GM19239 (cell line): ENCODE measurements at places on chromosomes 3 and 15.
A peak's percentile ranks its signal among the peaks of the same experiment; 100 is the strongest.

DNA sequence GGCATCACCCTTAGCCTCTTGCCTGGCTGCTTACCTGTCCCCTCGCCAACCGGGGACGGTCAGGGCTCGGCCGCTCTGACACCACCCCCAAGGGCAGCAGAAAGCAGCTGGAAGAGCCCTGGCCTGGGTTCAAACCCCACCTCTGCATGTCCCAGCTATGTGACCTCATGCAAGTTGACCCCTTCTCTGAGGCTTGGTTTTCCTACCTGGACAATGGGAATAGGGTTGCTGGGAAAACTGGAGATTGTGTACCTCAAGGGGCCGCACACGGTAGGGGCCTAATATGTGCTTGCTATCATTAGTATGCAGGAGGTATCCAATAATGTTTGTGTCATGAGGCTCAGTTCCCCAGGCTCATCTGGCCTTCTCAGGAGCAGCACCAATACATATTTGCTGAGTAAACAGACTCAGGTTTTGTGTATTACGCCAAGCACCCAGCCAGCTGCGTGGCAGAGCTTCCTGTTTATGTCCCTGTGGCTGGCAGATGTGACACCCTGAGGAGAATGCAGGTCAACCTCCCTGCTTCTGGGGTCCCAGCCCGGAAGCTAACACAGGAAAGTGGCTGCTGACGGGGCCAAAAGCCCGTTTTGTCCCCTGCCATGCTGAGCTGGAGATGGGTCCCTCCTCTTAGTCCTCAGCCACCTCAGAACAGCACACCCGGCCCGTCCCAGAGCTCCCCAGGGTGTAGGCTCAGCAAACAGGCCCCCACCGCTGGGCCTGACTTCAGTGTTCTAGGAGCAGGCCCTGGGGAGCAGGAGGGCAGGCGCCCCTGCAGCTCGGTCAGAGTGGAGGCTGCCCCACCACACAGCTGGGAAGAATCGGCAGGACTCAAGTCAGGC is 29.7 kb downstream of the PLXND1 start:
- DNase-seq: peak; percentile 74

- DNase-seq: no peak
Observed at GRCh38 chr3:117629505-117629904, 919.9 kb downstream of the TUSC7 start.

GRCh38 chr3:48187579-48188265 is 495 bp downstream of the CDC25A start:
- DNase-seq: no peak

DNA sequence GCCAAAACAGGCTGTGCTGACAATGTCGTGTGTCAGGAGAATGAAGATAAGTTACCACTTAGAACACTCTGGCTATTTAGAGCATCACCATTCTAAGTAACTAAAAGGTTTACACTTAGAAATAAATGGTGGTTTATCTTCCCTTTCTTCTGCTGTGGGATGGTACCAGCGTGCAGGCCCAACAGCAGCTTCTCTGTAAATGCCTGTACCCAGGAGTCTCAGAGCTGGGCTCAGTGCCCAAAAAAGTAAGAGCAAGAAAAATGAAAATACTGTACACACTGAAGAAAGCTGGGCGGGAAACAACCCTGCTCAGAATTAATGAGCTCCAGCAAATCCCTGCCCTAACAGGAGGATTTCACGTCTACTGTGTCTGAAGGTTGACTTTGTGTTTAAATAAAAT is 206.5 kb downstream of the MFSD1 start:
- DNase-seq: no peak

GRCh38 chr3:84987706-84988504 is 29.1 kb downstream of the CADM2 start:
- no peak for DNase-seq

DNA sequence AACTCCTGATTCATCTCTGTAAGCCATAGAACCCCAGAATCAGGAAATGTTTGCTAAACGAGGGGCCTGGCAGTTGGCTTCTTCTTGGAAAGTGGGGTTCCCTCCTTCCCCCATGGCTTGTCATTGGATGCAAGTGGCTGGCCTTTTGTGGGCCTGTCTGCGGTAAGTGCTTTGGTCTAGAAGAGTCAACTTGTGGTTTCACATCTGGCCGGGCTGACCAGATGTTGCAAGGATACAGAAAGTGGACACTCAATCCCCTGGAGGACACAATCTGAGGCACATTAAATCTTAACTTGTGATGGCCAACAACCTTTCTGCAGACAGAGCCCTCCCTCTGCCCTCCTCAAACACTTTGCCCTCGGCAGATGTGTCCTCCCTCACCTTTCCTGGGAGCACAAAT is 1.1 kb downstream of the FAH start:
- no peak for DNase-seq

GRCh38 chr3:50401978-50402595 is 42.8 kb upstream of the TMEM115 start:
- no peak for DNase-seq
